ENCODE measurements at places on chromosomes 1 and 21.

DNA sequence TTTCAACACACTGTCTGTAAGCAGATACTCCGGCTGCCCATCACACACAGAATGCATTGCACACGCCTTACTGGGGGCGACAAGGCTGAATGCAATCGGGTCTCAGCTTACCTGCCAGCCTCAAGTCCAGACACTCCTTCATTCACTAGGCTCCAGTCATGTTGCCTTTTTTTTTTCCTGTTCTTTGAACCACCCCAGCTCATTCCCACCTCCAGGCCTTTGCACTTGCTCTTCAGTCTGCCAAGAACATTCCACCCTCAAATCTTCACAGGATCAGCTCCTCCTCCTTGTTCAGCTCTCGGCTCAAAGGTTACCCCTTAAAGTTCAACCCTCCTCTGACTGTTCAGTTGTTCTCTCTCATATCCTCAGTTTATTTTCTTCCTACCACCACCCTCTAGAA, 181.9 kb upstream of the ESRRG start:
- DNase-seq, result no peak

- no peak for DNase-seq
Observed at GRCh38 chr1:182054698-182055326, 6.7 kb downstream of the ZNF648 start.

DNA sequence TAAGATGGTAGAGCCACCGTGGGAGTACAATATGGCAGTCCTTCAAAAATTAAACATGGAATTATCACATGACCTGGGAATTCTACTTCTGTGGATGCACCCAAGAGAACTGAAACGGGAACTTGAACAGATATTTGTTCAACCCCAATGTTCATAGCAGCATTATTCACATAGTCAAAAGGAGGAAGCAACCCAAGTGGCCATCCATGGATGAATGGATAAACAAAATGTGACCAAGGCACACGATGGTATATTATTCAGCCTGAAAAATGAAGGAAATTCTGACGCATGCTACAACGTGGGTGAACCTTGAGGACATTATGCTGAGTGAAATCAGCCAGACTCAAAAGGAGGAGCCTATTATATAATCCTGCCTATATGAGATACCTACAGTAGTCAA, 22.8 kb upstream of the LAPTM5 start:
- no peak for DNase-seq

DNA sequence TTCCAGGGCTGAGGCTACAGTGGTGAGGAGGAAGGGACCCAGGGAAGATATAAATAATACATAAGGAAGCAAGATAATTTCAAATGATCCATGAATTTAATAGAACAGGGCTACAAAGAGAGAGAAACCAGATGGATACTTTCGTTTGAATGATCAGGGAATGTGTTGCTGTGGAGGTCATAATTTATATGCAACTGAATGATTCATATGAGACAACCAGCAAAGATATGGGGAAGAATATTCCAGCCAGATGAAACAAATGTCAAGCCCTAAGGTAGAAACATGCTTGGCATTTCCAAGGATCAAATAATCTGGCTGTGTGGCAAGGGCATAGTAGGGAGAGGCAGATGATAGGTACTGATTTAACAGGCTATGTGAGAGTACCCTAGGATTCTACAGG, 84.8 kb upstream of the ZC3H11B start:
- no peak for DNase-seq

DNA sequence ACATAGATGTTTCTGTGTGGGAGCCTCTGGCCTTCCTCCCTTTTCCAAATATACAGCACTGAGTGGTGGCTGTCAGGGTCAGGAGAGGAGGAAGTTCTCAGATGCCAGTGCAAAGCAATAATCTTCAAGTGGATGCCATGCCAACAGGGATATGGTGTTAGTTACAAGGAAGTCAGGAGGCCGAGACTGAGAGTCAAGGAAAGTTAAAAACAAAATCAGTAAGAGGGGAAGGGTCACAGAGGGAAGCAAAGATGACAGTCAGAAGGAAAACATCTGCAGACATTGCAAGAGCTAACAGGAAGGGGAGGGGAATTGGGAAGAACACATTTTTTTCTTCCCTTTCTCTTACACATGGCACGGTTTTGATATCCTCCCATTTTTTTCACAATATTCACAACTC, 691.4 kb downstream of the ADGRL2 start:
- no peak for DNase-seq

DNA sequence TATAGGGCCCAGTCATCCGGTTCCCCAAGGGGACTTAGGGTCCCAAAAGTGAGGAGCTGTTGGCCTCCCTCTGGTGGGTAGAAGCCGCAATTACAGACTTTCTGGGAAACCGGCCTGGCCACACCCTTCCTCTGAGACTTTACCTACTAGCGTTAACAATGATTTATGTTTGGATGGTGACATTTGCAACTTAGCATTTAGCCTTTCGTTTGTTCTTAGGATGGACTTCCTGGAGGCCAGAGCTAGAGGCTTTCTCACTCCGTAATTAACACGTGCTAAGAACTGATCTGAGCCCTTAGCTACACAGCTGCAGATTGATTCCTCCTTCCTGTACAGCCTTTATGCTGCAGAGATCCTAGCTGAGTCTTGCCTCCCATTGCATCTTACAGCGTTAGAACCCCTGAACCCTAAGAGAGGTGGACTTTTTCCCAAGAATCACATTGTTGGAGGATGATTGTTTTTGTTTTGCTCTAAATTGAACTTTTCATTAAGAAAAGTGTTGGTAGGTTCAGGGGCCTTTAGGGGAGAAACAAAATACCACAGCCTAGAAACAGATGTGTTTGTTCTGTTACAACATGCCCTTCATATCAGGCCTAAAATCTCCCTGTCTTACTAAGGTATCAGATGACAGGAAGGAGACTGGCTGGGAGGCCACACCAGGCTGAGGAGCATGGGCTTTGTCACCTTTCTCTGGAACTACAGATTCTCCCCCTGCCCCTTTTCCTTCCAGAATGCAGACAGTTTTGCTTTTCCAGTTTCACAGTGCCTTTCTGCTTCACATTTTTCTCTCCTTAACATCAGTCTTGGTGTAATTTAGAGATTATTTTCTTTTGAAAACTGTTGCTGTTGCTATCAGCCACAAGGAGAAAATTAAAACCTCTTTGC, 1.9 kb downstream of the S100A11 start:
- peak; percentile 34 for DNase-seq

All from stimulated activated CD8-positive, alpha-beta memory T cell treated with anti-CD3 and anti-CD28 coated beads, Interleukin-4, amount 100 ng/mL, for 1 hour (primary cell).